ENCODE measurements at places on chromosomes 11 and 22. TPM values are rescaled to one million over a fixed set of nuclear protein-coding genes. Genes with fewer than 3 reads are reported as not detected.

CRYAB gene
- 27.1 TPM for total RNA-seq

BIK gene
- not detected for total RNA-seq

MMP27 gene
- not detected for total RNA-seq

DGAT2 gene
- 0.53 TPM for total RNA-seq

TP53I11 gene
- total RNA-seq, result 36.0 TPM

GAS2 gene
- total RNA-seq, result 0.53 TPM

RFPL1 gene
- not detected for total RNA-seq

NRGN gene
- 11.5 TPM for total RNA-seq

APOA1 gene
- not detected for total RNA-seq

CD3E gene
- not detected for total RNA-seq

CASP5 gene
- total RNA-seq, result not detected

HBB gene
- not detected for total RNA-seq

ATG16L2 gene
- total RNA-seq, result 12.4 TPM

HSPB2 gene
- not detected for total RNA-seq

C1QTNF5 gene
- total RNA-seq, result 10.7 TPM

KLHL35 gene
- 1.8 TPM for total RNA-seq

ZNF143 gene
- 13.8 TPM for total RNA-seq

IL18BP gene
- 0.89 TPM for total RNA-seq

CRACR2B gene
- 2.9 TPM for total RNA-seq

CTSC gene
- total RNA-seq, result 340 TPM
